Stimulated activated CD4-positive, alpha-beta T cell treated with anti-CD3 and anti-CD28 coated beads, Interleukin-1b, Interleukin-23, amount 100 ng/mL, for 1 hour (primary cell): ENCODE measurements at places on chromosomes 5 and 9.

DNA sequence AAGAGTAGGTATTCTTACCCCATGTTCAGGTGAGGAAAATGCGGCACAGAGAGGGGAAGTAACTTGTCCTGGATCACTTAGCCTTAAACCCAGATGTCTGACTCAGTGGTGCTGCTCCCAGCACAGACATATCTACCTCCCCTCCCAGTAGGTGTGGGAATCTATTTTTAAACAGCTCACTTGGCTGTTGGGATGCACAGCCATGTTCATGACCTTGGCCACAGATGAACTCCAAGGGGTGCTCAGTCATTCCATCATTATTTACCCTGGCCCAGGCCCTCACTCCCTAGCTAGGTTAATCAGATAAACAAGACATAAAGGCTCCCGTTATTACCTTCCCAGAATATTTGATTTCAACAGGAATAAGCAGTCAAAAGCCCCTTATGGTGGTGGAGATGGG is 88.4 kb upstream of the IQGAP2 start:
- DNase-seq, result no peak

DNA sequence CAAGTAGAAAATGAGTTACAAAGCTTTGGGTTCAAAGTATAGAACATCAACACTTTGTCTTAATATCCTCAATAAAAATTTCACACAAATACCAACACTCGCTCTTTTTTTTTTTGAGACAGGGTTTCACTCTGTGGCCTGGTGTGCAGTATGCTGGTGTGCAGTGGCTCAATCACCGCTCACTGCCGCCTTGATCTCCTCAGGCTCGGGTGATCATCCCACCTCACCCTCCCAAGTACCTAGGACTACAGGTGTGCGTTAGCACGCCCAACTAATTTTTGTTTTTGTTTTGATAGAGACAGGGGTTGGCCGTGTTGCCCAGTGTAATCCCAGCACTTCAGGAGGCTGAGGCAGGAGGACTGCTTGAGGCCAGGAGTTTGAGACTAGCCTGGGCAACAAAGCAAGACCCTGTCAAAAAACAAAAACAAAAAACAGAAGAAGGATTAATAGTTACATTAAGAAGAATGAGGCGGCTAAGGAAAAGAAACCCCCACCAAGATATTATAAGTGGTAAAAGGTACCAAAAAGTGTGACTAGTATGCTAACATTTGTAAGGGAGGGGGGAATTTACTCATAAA is 20.3 kb downstream of the FNBP1 start:
- DNase-seq, result no peak

DNA sequence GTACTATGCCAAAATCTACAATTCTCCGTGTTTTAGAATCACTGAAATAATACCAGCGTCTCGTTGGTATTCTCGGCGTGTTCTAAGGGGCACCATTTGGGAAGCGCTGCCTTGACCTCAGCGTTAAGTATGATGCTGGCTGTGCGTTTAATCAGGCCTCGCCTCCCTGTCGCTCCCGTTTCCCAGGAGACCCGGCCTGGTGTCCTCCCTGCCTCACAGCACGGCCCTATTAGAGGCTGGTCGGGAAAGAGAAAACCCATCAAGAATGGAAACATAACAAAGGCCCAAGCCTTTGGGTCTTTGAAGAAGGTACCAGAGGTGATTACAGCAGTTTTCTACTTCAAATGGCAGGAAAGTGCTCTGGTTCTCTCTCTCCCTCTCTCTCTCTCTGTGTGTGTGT is 30.0 kb downstream of the GFPT2 start:
- no peak for DNase-seq

GRCh38 chr9:110255463-110256379 is 586 bp downstream of the TXN start:
- DNase-seq, result no peak

DNA sequence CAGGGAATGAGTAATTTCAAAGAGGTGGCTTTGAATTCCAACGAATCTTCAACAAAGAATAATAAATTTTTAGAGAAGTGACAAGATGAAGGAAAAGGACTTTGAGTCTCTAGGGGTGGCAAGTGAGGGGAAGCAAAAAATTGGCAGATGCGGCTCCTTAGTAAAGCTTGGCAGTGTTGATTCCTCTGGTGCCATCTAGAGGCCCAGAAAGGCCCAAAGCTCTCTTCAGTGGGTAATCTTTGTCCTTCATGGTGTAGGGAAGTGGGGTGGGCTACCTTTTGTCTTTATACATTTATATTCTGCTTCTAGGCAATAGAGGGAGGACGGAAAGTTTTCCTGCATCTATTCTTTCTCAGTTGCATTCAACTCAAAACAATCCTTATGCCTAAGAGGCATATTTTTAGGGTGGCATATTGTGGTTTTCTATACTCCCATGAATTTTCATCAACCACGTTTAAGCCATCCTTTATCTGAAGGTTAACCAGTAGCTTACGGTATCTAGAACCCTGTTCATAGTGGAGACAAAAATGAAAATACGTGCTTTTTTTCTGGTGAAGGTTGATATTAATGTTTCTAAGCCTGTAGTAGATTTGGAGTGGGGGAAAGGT is 17.5 kb upstream of the ROPN1L start:
- no peak for DNase-seq

DNA sequence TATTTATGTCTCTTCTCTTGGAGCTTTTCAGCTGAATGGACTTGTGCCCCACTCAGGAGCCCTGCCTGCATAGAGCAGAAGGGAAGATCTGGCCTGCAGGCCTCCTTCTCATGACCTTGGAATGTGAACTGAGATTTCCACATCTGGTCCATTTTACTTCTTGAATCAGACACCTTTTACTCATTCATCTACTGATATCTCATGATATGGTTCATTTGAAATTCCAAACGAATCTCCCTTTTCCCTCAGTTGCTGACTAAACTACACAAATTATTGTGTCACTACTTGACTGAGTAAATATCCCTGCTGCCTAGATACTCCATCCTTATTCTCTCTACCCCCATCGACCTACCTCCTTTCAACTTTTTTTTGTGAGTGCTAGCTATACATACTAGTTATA is 138.7 kb downstream of the PLCXD3 start:
- DNase-seq, result no peak

DNA sequence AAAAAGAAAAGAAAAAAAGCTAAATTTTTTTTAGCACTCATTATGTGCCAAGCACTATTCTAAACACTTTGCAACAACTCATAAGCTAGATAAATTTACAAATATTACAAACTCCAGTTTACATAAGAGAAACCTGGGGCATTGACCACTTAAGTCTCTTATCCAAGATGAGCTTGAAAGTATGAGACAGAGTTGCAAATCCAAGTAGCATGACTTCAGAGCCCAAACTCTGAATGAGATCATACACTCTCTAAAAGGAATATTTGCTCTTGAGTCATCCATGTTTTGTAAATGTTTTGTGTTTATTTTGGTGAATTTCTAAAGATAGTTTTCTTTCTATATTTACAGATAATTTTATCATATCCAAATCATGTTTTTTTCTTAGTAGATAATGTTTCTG is 4.0 kb upstream of the SHOC1 start:
- DNase-seq, result no peak

DNA sequence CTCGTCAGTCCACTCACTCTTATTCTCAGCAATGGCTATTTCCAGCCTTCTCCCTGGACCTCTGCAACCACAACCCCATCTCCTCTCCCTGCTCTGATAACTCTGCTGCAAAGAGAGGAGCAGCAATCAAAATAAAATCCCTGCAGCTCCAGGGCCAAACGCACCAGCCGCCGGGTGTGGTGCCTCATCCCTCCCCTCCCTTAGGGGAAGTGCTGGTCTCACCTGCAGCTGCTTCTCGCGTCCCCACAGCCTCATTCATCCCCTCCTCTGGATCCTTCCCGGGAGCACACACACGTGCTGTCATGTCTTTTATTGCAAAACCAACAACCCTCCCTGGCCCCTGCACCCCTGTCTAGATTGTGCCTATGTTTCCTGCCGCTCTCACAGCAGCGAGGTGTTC is 77.8 kb downstream of the TENT4A start:
- DNase-seq, result no peak

GRCh38 chr9:362561-363273 is 148.1 kb downstream of the DOCK8 start:
- DNase-seq, result no peak

DNA sequence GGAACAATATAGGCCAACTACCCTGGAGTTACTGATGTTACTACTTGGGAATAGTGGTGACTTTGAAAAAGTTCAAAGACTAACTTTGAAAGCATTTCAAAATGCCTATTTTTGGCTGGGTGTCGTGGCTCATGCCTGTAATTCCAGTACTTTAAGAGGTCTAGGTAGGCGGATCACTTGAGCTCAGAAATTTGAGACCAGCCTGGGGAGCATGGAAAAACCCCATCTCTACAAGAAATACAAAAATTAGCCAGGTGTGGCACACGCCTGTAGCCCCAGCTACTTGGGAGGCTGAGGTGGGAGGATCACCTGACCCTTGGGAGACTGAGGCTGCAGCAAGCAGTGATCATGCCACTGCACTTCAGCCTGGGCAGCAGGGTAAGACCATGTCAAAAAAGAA is 105.3 kb downstream of the ARRDC3 start:
- DNase-seq, result no peak

DNA sequence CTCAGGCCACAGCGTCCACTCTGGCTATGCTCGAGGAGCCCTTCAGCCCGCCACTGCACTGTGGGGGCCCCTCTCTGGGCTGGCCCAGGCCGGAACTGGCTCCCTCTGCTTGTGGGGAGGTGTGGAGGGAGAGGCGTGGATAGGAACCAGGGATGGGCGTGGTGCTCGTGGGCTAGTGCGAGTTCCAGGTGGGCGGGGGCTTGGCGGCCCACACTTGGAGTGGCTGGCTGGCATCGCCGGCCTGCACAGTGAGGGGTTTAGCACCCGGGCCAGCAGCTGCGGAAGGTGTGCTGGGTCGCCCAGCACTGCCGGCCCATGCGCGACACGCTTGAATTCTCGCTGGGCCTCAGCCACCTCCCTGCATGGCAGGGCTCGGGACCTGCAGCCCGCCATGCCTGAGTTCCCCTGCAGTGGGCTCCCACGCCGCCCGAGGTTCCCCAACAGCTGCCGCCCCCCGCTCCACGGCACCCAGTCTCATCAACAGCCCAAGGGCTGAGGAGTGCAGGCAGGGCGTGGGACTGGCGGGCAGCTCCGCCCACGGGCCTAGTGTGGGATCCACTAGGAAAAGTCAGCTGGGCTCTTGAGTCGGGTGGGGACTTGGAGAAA is 103.8 kb downstream of the YTHDC2 start:
- DNase-seq, result no peak

DNA sequence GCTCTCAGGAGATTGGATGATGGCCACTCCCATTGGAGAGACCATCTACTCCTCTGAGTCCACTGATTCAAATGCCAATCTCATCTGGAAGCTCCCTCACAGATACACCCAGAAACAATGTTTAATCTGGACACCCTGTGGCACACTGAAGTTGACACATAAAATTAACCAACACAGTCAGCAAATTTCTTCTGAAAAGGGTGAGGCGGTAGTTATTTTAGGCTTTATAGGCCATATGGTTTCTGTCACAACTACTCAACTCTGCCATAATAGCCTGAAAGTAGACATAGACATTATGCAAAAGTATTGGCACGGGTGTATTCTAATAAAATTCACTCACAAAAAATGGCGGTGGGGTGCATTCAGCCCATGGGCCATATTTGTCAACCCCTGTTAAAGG is 244.5 kb upstream of the VLDLR start:
- DNase-seq, result no peak

DNA sequence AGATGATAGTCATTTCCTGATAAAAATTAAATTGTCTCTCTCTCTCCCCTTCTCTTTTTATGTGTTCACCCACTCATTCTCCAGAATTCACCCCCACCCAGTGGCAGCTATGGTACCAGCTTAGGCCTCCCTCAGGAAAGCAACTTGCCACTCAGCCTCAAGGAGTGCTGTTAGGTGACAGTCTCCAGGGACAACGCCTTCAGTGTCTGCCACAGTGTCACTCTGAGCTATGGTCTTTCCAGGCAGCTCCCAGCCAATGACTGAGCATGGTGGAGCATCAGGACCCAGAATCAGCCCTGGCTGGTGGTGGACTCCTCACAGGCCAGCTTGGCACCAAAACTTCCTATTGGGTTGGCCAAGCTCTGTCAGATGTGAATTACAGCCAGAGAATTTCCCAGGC is 140.9 kb upstream of the PIK3R1 start:
- DNase-seq, result no peak

GRCh38 chr9:112125951-112126388 is 49.1 kb downstream of the SUSD1 start:
- DNase-seq, result no peak

GRCh38 chr5:80114860-80115259 is 79.7 kb downstream of the THBS4 start:
- no peak for DNase-seq
